Dorsolateral prefrontal cortex (tissue), 122 donors: ENCODE measurements at places on chromosomes 3 and 15.

- no peak for DNase-seq
Observed at GRCh38 chr3:174495311-174495710, 363.8 kb upstream of the NAALADL2 start.

DNA sequence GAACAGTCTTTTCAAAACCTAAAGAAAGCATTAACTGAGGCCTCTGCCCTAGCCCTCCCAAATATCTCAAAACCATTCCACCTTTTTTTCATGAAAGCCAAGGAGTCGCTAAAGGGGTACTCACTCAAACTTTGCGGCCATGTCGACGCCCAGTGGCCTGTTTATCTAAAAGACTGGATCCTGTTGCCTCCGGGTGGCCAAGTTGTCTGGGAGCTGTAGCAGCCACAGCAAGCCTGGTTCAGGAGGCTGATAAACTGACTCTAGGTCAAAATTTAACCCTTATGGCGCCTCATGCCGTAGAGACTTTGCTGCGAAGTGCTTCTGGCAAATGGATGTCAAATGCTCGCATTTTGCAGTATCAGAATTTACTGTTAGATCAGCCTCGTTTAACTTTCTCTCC, 39.5 kb downstream of the ZBTB11 start:
- DNase-seq: no peak

DNA sequence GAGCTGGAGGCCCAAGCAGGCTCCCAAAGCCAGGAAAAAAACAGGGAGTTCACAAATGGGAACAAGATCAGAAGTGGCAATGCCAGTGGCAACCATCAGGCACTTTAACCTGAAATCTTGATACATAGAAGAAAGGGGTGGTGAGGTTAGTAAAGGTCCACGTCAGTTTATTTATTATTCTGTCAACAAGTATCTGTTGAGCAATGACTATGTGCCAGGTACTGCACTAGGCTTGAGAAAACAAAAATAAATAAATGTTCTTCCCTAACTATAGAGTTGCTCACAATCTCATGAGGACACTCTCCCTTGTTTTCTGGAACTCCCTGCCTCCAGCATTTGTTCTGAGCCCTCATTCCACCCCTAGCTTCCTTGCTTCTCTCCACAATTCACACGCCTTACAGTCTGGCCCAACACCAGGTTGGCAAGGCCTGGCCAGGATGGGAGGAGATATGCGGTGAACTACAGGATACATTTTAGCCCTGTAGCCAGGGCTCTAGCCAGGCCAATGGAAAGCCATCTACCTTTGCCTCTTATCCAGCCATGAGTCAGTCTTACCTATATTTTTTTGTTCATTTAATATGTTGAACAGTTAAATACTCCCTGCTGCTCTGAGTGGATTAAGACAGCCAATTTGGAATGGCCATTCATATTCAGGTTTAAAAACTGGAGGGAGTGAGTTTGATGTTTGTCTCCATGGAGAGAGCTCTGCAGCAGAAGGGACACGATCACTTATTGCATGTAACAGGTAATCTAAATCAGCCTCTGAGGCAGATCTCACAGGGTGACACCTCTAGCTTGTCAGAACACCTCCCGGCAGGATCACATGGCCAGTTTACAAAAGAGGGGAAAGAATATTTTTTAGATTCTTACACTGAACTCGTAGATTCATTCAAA, 161.9 kb upstream of the ATP11B start:
- no peak for DNase-seq

- DNase-seq: no peak
Observed at GRCh38 chr3:21751886-21752285, 876 bp upstream of the ZNF385D start.

DNA sequence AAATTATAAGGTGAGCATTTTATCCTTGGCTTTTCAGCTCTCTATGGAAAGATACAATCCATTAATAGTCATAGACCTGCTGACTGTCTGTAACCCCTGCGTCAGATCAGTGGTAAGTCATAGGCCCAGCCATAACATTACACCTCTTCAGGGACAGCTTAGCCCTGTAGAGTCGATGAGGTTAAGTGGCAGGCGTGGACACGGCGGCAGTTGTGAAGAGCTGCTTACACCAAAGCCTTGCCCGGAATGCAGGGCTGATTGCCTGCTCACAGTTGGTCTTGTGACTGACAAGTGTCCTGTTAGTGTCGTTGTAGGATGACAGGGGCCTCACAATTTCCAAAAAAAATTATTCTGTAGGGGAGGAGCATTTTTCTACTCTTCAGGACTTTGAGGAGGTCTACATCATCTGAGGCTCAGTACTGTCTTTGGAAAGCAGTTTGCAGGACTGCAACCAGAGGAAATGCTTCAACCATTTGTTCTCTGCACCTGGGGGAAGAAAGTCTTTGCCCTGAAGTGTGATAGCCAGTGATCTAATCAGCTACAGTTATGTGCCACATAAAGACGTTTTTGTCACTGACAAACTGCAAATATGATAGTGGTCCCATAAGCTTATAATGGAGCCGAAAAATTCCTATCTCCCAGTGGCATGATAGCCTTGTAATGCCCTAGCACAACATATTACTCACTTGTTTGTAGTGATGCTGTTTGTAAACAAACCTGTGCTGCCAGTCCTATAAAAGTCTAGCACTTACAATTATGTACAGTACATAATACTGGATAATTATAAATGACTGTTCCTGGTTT, 14.9 kb upstream of the SELENOT start:
- DNase-seq: no peak

- no peak for DNase-seq
Observed at GRCh38 chr15:101368861-101369642, 74.0 kb upstream of the SNRPA1 start.
